ENCODE measurements at places on chromosomes 12 and 14.

DNA sequence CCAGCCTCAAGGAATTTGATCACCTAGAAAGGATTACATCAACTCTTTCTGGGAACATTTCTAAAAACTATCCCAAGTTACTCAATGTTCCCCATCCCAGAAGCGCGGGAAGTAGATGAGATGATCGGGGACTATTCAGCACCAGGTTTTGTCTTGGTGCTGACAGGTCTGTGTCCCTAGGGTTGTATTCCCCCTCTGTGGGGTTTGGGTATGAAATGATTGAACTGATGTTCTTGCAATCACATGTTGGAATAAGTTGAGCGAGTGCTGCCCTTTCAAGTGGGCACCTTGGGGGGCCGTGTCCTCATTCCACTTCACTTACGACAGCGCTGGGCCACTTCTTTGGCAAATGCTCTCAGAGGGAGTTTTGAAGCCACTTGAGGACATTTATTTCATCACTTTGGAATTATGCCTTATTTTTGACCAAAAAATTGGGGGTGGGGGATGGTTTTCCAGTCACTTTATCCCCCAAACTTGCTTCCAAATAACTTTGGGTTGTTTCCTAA, 69.8 kb downstream of the RFX4 start:
- DNase-seq = no peak

- DNase-seq = peak; percentile 58
Observed at GRCh38 chr12:49227713-49228112, 37.2 kb upstream of the TUBA1C start.

GRCh38 chr14:32865827-32866376, 72.8 kb upstream of the NPAS3 start:
- no peak for DNase-seq

GRCh38 chr12:26795910-26796309, 37.1 kb downstream of the ITPR2 start:
- DNase-seq = no peak

DNA sequence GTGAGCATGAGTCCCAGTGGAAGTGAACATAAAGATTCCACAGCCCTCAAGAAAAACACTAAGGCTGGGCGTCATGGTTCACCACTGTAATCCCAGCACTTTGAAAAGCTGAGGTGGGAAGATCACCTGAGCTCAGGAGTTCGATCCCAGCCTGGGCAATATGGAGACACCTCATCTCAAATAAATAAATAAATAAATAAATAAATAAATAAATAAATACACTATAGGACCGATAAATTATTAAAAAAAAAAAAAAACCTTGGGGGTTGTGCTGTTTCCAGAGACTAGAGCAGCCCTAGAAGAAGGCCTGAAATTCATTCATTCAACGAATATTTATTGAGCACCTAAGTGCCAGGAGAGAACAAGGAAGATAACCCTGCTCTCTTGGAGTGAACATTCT, 1.5 kb upstream of the KANSL2 start:
- no peak for DNase-seq

DNA sequence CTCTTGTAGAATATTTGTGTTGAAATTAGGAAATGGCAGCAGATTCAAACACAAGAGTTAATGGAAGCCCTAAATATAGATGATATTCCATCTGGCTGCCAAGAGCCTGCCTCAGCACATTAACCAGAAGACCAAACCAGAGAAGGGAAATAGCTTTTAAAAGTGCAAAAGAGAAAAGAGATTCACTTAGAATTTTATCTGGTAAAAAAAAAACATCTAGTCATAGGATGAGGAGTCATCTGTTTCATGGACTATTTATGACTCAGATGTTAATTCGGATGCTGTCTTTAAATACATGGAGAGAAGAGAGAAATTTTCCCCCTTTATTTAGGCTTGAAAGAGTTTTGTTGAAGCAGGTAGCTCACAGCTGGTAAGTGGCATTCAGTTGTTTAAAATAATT, 201.6 kb upstream of the NUDT4 start:
- DNase-seq = no peak

- peak; percentile 84 for DNase-seq
Observed at GRCh38 chr12:23083267-23083666, 458.3 kb downstream of the ETNK1 start.

DNA sequence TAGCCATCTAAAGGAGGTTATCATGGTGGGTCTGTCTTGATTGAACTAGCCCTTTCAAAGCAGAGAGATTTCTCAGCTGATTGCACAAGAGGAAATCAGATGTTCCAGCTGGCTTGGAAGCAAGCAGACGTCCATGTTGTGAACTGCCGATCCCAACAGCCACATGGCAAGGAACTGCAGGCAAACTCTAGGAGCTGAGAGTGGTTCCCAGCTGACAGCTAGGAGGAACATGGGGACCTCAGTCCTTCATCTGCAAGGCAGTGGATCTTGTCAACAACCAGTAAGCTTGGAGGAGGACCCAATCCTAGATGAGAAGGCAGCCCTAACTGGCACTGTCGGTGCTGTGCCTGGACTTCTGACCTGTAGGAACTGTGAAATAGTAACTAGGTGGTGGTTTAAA, 7.7 kb downstream of the ACVR1B start:
- DNase-seq = no peak

DNA sequence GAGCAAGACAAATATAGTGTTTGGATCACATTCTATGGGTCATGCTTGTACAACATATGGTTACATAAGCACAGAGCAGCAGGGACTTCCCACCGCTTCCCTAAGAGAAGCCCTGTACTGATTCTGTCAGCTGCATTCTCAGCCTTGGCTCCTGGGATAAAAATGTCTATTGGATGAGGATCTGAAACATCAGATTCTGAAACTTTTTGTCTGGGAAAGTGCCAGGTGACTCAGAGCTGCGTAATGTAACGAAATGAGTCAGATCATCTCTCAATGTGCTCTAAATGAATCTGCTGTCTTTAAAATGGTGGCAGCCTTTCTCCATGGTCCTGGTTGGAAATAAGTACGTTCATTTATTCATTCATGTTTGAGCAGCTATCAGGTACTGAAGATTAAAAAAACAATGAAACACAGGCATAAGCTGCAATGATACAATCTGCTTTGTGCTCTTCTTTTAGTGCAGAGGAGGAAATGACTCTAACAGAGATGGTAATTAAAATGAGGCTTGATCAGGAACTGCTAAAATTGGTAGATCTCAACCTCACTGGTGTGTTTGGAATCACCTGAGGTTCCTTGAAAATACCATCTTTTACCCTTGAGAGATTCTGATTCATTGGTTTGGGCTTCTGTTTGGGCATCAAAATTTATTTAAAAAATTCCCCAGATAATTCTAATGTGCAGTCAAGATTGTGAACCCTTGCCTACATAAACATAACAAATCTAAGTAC, 99.1 kb upstream of the NAP1L1 start:
- peak; percentile 50 for DNase-seq
